ENCODE measurements at places on chromosomes 13 and 19.

- DNase-seq = no peak
Observed at GRCh38 chr19:16106121-16106520, 5.6 kb upstream of the RAB8A start.

- peak; percentile 59 for DNase-seq
Observed at GRCh38 chr19:18232540-18233223, 6.4 kb upstream of the PDE4C start.

GRCh38 chr13:63643543-63643942 is 2227.9 kb upstream of the PCDH20 start:
- DNase-seq = no peak

- no peak for DNase-seq
Observed at GRCh38 chr13:40211586-40211968, 454.9 kb downstream of the FOXO1 start.

GRCh38 chr13:99352351-99353245 is 45.4 kb upstream of the GPR183 start:
- no peak for DNase-seq

- DNase-seq = peak; percentile 73
Observed at GRCh38 chr19:768424-768823, 17.5 kb downstream of the MISP start.

DNA sequence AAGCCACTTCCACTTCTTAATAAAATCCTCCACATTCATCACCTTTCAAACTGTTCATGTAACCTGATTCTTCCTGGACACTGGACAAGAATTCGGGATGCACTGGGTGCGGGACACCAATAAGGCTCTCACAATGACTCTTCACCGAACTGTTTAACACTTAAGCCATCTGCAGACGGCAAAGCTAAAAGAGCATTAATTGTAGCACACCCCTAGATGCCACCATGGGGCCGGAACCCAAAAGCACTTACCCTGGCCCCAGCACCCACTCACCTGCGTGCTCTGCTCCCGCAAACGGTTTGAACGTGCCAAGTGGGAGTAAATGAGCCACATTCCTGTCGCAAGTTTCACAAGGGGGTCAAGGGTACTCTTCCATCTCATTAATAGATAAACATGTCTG is 254.3 kb upstream of the PRR20A start:
- no peak for DNase-seq

GRCh38 chr13:107299717-107300116 is 731.8 kb upstream of the ARGLU1 start:
- no peak for DNase-seq

- DNase-seq = peak; percentile 83
Observed at GRCh38 chr19:45016388-45017314, 15.4 kb downstream of the RELB start.

GRCh38 chr19:19997656-19998268 is 41.5 kb downstream of the ZNF682 start:
- peak; percentile 24 for DNase-seq

- DNase-seq = peak; percentile 82
Observed at GRCh38 chr19:2047449-2048103, 3.5 kb downstream of the MKNK2 start.

DNA sequence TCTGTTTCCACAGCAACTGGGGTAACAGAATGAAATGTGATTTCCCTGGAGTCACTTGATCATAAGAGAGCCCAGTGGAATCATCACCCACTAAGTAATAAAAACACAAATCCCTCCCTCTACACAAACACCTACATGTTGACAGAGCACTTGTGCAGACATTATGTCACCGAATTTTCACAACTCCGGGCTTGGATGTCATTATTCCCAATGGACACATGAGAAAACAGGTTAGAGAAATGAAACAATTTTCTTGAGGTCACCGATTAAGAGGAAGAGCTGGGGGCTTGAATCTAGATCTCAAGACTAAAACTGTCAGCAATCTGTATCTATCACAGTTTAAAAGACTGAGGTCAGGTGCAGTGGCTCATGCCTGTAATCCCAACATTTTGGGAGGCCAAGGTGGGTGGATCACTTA is 3.1 kb downstream of the XRCC1 start:
- peak; percentile 52 for DNase-seq

- DNase-seq = no peak
Observed at GRCh38 chr13:75762955-75763354, 126.8 kb downstream of the LMO7 start.

GRCh38 chr19:39052243-39052746 is 19.9 kb upstream of the FBXO27 start:
- DNase-seq = peak; percentile 68

DNA sequence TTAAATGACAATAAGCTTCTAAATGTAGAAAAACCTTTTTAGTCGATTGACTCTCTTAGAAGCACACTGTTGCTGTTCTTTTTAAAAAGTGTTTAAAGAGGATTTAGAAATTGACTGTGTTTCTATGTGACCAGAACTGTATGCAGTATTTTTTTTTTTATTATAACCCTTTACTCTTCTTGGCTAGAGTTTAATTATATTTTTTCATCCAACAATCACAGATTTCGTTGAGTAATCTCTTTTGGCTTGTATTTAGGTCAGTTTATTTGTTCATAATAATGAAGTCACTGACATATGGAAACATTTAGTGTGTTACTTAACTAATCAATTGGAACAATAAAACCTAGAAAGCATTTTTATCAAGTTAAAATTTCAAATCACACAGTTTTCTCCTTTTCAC is 19.9 kb downstream of the CSNK1A1L start:
- no peak for DNase-seq

DNA sequence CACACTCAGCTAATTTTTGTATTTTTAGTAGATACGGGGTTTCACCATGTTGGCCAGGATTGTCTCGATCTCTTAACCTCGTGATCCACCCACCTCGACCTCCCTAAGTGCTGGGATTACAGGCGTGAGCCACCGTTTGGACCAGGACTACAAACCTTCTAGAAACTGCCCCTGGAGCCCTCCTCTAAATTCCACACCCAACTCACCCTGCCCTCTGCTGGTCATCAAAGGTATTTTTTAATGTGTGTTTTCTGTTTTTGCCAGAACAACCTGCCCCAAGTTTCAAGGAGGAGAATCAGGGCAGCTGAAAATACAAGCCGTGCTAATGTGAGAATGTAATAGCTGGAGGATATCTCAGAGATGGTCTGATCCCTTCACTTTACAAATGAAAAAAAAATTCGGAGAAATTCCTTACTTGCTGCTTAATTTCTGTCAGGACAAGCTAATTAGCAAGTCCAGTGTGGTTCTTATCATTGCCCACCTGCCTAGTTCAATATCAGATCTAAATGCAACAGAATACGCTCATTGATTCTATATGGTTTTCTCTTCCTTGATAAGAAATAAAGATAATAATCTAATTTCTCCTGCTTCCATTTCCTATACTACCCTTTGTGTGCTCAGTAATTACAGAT is 4.1 kb downstream of the ATP8A2 start:
- no peak for DNase-seq

DNA sequence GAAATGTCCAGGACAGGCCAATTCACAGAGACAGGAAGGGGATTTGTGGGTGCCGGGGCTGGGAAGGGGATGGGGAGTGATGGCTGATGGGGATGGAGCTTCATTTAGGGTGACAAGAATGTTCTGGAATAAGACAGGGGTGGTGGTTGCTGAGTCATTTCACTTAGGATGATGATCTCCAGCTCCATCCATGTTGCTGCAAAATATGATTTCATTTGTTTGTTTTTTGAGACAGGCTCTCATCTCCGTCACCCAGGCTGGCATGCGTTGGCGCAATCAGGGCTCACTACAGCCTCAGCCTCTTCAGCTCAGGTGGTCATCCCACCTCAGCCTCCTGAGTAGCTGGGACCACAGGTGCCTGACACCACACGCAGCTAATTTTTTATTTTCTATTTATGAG is 3.1 kb upstream of the JSRP1 start:
- no peak for DNase-seq

DNA sequence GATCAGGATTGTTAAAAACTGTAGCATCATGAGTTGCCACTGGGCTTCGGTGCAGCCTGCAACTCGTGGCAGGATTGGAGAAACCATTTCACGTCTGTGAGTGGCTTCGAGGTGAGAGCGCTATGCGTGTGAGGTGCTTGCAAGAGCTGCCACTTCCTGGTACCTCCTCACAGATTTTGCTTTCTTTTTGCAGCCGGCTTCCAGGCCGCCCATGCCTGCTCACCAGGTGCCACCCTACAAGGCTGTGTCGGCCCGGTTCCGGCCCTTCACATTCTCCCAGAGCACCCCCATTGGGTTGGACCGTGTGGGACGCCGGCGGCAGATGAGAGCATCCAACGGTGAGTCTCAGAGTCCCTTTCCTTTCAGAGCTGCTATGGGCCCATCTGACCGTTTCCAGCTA is 57.9 kb upstream of the C1QTNF9 start:
- DNase-seq = peak; percentile 67

GRCh38 chr19:40407714-40408597 is 5.2 kb downstream of the PRX start:
- DNase-seq = no peak

DNA sequence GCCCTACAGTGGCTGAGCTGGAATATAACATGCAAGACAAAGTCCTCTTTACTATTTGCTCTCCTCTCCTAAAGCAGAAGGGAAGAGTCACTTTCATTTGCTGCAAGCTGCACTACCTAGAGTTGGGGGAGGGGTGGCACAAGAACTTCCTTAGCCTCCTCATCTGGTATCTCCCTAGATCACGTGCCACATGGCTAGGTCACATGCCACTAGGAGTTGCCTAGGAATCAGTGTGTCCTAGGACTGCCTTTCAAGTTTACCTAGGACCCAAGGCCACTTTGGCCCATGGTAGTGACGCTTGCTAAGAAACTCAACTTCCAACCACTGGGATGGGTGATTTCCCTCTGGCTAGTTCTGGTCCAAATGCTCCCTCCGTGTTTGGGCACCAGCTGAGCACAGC is 625.2 kb downstream of the DIAPH3 start:
- DNase-seq = no peak

DNA sequence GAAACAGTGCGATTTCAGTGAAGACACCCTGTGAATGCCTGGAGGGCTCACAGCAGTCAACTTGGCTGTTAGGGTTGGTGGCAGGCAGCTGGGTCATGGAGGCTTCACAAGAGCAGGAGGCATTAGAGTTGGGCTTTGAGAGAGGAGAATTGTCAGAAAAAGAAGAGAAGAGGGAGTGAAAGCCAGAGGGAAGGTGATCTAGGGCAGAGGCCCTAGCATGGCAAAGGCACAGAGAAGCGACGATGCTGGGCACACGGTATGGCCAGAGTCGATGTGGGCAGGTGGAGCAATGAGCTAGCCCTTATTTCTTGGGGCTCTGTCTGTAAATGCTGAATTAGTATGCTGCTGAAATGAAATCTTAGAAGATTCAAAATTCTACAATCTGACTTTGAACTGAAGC is 52.6 kb upstream of the OLFM4 start:
- no peak for DNase-seq

GRCh38 chr13:28582892-28583240 is 76.1 kb upstream of the POMP start:
- DNase-seq = no peak

- DNase-seq = no peak
Observed at GRCh38 chr13:26249551-26249950, 4.4 kb upstream of the CDK8 start.

GRCh38 chr19:38710928-38711725 is 33.1 kb downstream of the CAPN12 start:
- DNase-seq = no peak

DNA sequence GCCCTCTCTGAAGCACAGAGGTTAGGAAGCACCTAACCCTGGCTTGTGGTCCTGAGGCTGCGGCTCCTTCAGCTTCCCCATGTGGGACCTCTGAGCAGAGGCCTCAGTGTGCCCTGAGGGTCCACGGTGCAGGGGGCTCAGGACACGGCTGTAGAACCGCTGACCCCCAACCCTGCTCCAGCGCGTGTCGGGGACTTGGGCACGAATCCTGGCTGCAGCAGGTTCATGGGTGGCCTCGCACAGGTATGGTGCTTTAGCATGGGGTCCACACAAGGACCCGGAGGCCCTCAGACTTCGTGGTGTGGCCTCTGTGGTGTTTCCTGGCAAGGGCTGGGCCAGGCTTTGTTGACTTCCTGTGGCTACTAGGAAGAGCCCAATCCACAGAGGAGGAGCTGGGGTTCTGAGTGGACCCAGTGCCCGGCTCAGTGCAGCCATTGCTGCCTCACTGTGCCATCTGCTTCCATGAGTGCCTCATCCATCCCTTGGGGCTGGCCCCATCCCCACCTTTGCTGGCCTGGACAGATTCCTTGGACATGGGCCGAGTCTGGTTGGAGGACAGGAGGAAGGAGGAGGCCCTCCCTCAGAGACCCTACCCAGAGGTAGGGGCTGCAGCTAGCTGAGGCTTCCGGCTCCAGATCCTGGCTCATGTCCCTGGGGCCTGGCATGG is 24.5 kb downstream of the ZBTB7A start:
- DNase-seq = no peak

GRCh38 chr13:52652196-52652979 is at the start of gene SUGT1:
TSS of gene SUGT1 (plus strand) at chr13:52652836. CDS start at chr13:52652921, 85 bp downstream.
- DNase-seq = peak; percentile 99

- no peak for DNase-seq
Observed at GRCh38 chr19:44701228-44701627, 2.3 kb downstream of the CEACAM16 start.

DNA sequence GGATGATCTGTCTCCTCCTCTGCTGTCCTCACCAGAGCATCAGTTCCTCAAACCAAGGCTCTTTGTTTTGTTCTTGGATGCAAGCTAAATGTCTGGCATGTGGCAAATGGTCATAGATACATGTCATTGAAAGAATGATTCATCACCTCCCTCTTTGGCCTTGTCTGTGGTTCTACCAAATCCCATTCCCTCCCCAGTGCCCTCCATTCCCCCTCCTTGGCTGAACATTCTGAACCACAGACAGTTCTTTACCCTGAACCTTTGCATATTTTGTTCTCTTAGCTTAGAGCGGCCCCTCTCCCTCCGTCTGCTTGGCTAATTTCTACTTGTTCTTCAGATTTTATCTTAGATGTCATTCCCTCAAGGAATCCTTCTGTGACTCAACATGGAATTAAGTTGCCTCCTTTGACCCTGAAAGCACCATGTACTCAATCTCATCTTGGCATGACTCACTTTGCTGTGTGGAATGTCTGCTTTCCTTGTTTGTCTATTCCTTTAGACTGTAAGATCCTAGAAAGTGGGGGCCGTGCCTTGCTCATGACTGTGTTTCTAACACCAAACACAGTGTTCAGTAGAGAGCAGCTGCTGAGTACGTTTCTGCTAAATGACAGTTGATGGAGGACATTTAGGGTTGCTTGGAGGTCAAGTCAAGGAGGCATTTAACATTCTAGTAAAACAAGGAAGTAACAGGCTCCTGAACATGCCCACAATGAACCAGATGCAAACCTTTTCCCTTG is 8.1 kb downstream of the ALOX5AP start:
- DNase-seq = peak; percentile 29

Data from stomach (tissue), 19 donors.